ENCODE measurements at places on chromosomes 3 and 15.

DNA sequence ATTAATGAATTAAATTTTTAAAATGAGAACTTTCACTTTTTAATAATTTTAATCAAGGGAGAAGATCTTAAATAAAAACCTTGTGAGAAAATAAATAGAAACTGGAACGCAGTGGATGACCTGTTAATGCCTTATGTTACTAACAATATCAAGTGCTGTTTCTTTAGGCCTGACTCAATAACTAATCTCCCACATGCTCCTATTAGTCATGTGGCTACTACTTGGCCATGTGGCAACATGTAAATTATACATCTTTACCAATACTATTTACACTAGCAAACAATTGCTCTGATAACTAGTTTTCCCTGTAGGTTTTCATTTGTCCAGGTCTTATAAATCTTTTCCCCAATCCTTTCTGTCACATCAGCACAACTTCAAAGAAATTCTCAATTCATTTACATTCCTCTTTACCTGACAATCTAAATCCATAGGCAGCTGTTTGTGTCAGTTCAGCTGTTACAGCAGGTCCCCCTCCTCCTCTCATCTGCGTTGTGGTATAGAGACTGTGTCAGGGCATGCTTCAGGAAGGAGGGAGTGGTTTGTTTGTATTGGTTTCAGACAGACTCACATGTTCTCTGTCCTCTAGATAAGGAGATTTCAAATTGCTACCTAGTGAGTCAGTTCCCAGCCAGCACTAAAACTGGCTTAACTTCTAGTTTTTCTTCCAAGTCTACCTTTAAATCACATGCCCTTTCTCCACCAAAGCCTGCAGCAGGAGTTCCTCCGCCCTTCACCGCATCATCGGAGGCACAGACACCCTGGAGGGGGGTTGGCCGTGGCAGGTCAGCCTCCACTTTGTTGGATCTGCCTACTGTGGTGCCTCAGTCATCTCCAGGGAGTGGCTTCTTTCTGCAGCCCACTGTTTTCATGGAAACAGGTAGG, 11.3 kb upstream of the C3orf52 start:
- no peak for DNase-seq

DNA sequence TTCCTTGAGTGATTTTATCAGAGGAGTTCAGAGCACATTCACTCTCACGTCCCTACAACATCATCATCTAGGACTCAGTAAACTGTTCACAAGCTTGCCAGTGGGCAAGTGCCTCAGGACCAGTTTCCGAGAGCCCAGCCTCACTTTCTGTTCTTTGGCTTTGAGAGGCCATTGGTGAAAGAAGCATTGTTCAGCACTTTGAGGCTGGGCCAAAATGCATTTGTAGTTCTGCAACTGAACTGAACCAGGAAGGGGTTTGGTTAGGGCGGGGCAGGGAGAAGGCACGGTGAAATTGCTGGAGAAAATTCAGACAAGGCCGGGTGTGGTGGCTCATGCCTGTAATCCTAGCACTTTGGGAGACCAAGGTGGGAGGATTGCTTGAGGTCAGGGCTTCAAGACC, 222.1 kb upstream of the CHRM5 start:
- no peak for DNase-seq

- DNase-seq: no peak
Measured at GRCh38 chr15:63069616-63070090, 27.1 kb downstream of the TPM1 start.

GRCh38 chr15:73902121-73903020, 23.9 kb upstream of the LOXL1 start:
- no peak for DNase-seq

GRCh38 chr3:107690522-107691138, 167.9 kb downstream of the BBX start:
- no peak for DNase-seq

DNA sequence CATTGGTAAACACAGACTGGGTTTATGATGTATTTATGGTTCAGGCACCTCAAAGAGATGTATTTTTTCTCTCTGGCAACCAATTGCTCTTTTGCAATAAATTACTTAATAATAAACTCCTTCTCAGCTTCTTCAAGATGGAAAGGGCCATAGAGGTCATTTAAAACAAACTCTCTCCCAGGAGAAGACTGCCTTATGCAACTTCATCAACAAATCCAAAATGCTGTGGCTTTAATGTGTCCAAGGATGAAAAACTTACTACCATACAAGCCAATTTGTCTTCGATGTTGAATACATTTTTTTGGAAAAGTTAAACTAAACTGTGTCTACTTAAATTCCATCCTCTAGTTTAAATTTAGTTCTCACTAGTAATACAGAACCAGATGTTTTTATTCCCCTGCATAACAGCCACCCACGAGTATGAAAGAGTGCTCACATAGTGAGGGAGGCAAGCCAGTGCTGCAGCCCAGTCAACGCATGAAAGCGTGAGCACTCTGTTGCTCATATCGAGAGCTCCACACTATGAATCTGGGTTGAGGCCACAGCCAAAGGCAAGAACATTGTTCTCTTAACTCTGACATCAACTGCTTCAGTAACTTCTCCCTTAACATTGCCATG, 761.3 kb upstream of the GRM7 start:
- no peak for DNase-seq

DNA sequence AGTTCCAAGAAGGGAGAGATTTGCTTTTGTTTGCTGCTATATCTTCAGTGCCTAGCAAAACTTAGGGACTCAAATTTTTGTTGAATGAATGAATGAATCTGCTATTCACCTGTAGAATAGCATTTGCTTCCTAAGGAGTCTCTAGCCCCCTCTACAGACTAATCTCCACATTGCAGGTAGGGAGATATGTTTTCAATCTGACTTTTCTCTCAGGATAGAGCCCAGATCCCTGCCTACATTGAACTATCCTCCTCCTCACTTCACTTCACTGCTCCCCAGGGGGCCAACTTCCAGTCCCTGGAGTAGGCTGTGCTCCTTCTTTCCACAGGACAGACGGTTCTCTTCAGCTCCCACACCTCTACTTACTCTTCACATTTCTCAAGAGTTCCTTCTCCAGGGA, 81.9 kb upstream of the PTX3 start:
- DNase-seq: no peak

DNA sequence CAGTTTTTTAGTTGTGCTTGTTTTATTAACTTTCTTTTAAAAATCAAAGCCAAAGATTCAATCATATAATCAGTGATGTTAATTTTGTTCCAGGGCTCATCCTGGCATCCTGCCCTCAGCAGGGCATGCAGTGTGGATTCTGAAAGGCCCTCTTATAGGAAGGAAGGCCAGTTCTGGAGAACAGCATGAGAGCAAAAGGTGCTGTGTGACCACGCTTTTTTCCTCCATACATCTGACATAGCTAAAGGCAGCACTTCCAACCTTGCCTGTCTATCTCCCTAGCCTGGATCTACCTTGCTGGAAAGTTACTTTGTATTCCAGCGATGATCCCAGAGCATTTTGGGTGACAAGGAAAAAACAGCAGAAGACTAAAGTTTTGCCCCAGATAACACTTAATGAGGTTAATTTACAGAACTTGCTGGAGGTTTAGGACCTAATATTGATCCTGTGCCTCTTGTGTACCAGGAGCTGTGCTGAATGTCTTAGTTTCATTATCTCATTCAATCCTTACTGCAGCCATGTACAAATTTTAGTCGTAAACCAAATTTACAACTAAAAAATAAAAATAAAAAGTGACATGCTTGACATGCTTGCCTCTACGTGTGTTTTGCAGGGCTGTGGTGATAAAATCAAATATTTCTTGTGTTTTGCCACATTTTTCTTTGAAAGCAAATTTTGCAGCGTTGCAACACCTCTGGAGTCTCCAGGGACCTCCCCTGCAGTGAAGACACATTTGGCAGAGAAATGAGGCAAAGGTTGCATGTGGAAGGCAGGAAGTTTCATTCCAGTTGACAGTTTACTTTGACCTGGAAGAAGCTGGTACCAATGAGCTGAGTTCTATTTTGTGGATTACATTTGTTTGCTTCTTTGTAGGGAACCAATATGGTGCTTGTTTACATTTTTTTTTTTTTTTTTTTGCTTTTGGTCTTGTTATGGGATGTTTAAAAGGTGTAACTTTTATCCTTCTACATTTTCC, 13.2 kb downstream of the IL1RAP start:
- no peak for DNase-seq

- no peak for DNase-seq
Measured at GRCh38 chr3:105899516-105899915, 30.7 kb upstream of the CBLB start.
